ENCODE measurements at places on chromosomes 1 and 21.
A peak's percentile ranks its signal among the peaks of the same experiment; 100 is the strongest.

DNA sequence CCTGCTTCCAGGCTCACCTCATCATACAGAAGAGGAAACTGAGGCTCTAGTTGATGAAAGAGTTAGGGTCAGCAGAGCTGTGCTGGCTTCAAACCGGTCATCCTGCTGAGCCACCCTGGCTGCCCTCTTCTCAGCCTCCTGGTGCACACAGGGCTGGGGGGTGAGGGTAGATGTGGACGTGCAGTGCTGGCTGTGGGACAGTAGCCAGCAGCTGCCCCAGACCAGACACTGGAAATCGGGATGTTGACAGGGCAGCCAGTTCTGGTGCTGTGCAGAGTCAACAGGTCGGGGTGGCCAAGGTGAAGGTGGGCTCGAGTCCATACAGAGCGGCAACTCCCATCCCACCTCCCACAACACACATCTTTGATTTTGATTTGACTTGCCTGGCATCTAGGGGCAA lies 1.5 kb upstream of the CLCNKA start:
- no peak for DNase-seq

- no peak for DNase-seq
Observed at GRCh38 chr1:68216089-68216772, 16.1 kb downstream of the WLS start.

- no peak for DNase-seq
Observed at GRCh38 chr21:22191581-22191980, 1193.4 kb downstream of the NCAM2 start.

DNA sequence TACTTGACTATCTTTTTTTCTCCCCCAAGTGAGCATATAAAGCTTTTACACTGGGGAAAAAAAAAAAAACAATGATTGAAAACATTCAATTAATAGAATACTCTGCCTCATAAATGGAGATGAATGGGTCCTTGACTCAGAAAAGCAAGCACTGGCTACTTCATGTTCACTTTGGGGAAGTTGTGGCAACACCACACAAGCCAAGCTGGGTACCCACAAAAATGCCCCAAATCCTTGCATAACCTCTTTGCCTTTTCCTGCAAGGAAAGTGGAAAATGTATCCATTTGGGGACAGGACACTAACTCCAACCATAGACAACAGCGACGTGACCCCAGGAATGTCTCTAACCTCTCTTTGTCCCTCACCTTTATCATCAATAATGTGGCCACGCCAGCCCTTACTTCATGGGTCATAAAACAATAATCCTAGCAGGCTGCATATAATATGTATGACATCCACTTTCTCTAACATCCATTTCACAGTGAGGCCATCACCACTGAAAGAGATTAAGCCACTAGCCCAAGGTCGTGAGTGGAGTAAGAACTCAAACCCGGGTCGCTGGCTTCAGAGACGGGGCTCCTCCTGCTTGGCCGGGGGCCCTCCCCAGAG lies 2.3 kb downstream of the ECE1 start:
- no peak for DNase-seq

DNA sequence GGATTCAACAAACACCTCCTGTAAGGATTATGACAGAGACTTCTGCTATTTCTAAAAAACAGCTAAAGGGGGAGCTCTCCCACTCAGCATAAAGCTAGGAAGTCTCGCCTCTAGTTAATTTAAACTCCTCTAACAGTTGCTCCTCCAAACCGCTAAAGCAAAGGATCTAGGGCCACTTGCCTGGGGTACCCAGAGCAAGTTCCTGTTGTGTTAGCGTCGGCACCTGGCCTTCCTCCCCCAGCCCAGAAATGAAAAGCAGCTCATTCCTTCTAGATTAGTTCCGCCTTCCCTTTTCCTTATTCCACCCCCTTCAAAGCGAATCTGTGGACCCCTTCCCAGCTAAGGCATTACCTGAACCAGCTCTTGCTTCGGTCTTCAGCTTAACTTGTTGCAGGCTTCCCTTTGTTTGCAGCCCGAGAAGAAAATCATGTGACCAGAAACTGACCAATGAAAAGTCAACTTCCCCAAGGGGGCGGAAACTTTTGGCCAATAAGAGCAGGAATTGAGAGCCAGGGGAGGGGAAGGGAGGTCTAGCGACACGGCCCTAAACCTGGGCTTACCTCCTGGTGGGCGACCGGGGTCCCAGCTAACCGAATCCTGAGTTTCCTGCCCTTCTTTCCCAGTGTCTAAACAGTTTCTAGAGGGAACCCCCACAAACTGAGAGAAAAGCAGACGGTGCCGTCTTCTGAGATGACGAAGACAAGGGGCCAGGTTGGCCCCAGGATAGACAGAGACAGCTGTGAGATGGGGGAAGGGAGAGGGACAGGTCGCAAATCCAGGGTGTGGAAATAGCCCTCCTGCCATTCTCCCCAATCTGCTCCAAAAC lies at the start of gene PBXIP1:
PBXIP1 (minus strand) TSS at position 382 of the 826 bp plus-strand sequence. CDS start 2,378 bp downstream, outside the sequence.
- DNase-seq: peak; percentile 99

GRCh38 chr21:38156200-38156599 lies 100.6 kb upstream of the KCNJ15 start:
- no peak for DNase-seq

- peak; percentile 61 for DNase-seq
Observed at GRCh38 chr1:54081306-54082270, 28.2 kb downstream of the TCEANC2 start.

DNA sequence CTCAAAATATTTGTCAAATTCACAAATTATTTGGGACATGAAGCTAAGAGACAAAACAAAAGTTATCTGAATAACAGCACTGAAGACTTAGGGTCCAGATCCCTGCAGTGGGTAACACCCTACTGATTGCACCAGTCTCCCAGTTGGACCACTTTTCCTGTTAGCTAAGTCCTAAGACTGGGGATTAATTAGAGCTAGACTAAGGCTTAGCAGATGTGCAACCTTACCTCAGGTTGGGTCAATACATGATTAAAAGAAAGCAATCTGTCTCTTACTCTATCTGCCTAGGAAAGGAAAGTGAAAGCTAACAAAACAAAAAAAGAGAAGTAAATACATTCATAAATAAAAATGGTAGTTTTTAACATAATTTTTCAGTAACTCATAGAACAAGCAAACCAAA lies 737.2 kb upstream of the CHRM3 start:
- DNase-seq: no peak

DNA sequence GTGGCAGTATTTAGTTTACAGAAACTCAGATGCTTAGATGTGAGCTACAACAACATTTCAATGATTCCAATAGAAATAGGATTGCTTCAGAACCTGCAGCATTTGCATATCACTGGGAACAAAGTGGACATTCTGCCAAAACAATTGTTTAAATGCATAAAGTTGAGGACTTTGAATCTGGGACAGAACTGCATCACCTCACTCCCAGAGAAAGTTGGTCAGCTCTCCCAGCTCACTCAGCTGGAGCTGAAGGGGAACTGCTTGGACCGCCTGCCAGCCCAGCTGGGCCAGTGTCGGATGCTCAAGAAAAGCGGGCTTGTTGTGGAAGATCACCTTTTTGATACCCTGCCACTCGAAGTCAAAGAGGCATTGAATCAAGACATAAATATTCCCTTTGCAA lies 59.7 kb upstream of the ZNF326 start:
- no peak for DNase-seq

DNA sequence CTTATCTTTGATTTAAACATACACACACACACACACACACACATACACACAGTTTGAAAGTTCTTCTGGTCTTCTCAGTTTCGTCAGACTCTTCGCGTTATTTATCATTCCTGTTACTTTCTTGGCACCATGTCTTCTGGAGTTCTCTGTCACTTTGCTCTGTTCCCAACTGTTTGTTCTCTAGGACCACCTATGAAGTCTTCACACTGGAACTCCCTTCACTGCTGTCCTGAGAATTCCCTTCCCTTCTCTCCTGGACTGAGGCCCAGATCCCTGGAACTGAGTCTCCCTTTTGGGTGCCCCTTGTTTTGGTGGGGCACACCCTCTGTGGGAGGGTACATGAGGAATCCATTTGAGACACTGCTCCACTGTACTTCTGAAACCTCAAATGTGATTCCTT lies 30.5 kb downstream of the ALG14 start:
- DNase-seq: peak; percentile 67

- peak; percentile 77 for DNase-seq
Observed at GRCh38 chr1:64745181-64745985, 508 bp downstream of the RAVER2 start.

- DNase-seq: peak; percentile 34
Observed at GRCh38 chr1:18634276-18634675, 3.6 kb downstream of the PAX7 start.

- no peak for DNase-seq
Observed at GRCh38 chr21:18164483-18164882, 80.2 kb upstream of the CHODL start.

GRCh38 chr1:3922851-3923250 lies 22.8 kb upstream of the C1orf174 start:
- no peak for DNase-seq

- no peak for DNase-seq
Observed at GRCh38 chr1:46219551-46220520, 16.7 kb downstream of the LURAP1 start.

- peak; percentile 94 for DNase-seq
Observed at GRCh38 chr1:39954870-39955546, at the start of gene MFSD2A. Gene MFSD2A, plus strand, starts transcription at chr1:39955145. Its CDS starts 148 bp downstream, at chr1:39955293.

DNA sequence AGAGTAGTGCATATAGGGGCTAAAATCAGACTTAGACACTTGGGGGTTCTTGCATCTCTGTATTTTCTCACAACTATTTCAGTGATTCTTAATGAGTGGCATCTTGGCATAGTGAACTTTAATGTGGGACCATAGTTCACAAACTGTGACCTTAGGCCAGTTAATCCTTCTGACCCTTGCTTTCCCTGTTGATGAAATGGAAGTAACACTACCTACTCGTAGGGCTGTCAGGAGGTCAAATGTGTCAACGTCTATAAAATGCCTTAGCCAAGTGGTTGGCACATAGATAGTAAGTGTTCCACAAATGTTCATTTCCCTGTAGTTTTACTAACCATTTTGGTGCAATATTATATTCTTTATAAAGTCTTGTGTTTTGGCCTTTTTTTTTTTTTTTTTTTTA lies 49.4 kb downstream of the DYRK1A start:
- DNase-seq: no peak

DNA sequence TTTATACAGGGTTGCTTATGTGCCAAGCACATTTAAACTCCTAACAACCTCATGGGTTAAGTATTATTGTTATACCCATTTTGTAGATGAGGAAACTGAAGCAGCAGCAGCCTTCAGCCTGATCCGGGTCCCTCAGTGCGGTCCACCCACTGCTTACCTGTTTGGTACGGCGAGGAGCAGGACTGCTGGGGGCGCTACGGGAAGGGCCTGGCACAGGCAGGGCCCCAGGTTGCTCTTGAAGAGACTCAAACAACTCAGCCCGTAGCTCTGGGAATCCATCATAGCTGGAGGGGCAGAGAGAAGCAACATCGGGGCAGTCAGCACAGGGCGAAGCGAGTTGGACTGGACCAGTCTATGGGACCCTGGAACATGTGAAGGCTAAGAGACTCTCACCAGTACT lies 9.2 kb downstream of the DENND4B start:
- no peak for DNase-seq

DNA sequence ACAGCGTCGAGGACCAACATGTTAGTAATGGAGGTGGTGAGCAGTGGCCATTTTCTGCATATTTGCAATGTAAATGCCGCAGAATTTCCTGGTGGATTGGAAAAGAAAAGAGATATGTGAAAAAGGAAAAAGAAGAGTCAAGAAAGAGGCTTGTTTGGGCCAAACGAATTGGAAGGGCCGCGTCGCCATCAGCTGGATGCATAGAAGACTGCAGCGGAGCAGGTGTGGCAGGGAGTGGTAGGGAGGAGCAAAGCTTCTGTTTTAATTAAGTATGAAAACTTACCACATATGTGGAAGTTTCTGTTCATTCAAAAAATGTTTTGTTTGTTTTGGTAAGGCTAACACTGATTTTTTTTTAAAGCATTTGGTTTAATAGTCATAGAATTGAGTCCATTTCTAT lies 690.7 kb downstream of the NCAM2 start:
- DNase-seq: peak; percentile 3

GRCh38 chr1:116834595-116834994 lies 75.1 kb upstream of the PTGFRN start:
- no peak for DNase-seq

DNA sequence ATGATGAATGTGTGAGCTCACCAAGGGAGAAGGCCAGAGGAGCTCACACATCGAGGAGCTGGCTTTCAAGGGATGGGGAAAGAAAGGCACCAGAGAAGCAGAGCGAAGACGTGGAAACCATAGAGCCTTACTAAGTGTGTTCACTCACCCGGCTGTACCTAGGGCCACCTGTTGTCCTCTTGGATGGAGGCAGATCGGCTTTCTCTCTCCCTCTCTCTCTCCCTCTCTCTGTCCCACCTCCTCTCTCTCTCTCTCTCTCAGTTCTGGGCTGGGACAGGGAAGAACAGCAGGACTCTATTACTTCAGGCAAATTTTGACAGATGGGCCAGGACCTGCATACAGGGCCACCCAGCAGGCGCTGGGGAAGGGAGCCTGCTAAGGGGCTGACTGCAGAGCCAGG lies 64.8 kb downstream of the HIVEP3 start:
- no peak for DNase-seq

DNA sequence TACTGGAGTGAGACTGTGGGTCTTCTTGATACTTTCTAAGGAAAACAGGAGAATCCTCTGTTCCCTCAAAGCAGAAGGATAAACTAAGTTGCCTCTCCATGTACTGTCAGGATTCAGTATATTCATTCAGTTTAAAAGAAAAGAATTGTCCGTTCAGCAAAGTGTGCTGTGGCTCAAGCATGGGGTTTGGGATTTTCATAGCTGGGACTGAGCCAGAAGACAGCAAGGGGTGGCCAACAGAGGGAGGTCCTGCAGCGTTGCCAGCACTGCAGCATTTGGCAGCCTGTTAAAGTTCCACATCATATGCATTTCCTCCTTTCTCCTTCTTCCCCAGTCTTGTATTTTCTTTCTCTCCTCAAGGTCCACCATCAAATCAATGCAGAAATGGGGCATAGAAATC lies 75.1 kb downstream of the DTL start:
- peak; percentile 46 for DNase-seq

DNA sequence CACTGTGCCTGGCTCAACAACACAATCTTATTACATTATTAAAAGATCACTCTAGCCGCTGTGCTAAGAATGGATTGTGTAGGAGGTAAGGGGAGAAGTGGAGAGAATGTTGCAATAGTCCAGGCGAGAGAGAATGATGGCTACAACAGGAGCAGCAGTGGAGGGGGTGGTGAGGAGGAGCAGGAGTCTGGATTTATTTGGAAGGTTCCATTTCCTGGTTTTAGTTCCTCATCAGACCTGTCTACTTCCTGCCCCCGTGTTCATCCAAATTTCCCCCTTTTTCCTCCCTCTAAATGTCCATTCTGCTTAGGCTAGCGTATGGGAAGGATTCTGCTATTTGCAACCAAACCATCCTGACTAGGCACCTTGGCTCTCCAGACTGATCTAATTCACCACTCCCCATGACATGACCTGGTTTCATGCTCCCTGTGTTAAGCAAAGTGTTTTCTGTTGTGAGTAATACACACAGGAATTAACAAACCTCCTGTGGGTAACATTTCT lies 35.1 kb upstream of the EYA3 start:
- no peak for DNase-seq

GRCh38 chr1:61013946-61014667 lies 68.3 kb upstream of the NFIA start:
- DNase-seq: no peak

- DNase-seq: peak; percentile 70
Observed at GRCh38 chr1:245874942-245875580, 632.0 kb downstream of the SMYD3 start.
